ENCODE measurements at places on chromosomes 7 and 10.
A peak's percentile ranks its signal among the peaks of the same experiment; 100 is the strongest.

GRCh38 chr10:78745441-78745840, 323.3 kb upstream of the ZMIZ1 start:
- DNase-seq = no peak

DNA sequence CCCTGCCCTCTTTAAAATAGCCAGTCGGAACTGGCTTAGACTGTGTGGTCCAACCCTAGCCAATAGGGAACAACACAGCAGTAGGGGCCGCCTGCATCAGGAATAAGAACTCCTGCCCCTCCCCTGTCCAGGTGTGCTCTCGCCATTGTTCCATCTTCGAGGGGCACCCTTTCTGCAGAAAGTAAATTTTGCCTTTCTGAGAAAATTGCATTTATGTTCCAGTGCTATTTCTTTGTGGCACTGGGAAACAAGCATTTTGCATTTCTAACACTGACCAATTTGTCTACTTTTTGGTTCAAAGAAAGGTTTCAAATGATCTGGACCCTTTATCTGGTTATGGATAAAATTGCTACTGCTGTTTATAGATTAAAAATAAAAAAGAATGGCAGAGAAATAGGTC, 90.2 kb upstream of the AGBL3 start:
- no peak for DNase-seq

DNA sequence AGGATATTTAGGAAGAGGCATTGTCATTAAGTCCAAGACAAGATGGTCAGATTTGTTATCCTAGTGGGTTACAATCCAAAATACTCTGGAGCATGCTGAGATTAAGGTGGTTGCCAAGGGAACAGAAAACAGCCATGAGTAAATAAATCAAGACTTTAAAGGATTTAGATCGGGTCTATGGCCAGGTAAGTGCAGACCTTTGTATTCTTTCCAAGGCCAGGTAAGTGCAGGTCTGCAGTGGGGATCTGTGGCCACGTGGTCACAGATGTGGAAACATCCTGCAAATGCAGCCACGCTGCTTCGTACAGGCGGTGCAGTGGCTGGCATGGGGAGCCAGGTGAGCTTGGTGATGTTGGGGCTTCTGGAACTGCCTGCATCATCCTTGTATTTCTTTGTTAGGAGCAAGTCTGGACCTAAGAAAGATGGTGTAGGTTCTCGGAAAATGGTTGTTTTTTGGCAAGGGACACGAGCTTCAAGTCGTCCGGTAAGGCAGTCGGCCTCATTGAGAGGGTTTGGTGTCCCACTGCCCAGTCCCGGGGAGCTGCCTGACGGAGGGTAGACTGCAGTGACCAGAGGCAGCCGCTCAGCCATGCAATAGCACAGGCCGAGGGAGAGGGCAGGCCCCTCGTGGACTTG, 21.8 kb downstream of the ZNF775 start:
- DNase-seq = no peak

DNA sequence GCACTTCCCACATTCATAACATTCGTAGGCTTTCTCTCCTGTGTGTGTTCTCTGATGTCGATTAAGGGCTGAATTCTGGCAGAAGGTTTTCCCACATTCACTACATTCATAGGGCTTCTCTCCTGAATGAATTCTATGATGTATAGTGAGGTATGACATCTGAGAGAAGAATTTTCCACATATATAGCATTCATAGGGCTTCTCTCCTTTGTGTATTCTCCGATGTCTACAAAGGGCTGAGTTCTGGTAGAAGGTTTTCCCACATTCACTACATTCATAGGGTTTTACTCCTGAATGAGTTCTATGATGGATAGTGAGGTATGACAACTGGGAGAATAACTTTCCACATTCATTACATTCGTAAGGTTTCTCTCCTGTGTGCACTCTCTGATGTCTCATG, 15.6 kb downstream of the ZNF12 start:
- DNase-seq = no peak

- DNase-seq = no peak
Observed at GRCh38 chr10:132487241-132488135, 50.1 kb upstream of the INPP5A start.

DNA sequence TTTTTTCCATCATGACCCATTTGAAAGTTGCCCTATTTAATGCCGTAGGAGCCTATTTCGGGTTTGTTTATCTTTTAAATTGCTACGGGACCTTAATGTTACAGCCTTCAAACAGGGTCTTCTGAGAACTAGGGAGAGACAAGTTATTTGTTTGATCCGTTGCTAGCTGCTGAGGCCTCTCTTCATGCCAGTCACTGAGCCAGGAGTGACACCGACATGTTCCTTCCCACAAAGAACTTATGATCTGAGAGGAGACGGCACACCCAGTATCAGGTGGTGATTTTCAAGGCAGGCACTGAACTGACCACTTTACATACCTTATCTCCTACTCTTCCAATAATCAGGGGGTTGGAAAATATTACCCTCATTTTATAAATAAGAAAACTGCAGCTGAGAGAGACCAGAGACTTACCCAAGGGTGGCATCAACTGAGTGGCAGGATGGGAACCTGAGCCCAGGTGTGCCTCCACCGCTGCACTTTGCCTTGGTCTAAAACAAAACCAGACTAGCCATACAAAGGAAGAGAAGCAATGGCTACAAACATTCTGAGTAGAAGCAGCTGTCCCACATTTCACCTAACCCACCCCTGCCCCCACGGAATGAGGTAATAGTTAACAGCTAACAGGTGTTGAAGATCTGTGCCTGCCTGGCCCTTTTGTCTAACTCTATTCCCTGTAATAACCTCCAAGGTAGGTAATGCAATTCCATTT, 40.5 kb downstream of the PPP1R3C start:
- no peak for DNase-seq

- no peak for DNase-seq
Observed at GRCh38 chr7:130273933-130274255, 7.2 kb downstream of the CPA2 start.

DNA sequence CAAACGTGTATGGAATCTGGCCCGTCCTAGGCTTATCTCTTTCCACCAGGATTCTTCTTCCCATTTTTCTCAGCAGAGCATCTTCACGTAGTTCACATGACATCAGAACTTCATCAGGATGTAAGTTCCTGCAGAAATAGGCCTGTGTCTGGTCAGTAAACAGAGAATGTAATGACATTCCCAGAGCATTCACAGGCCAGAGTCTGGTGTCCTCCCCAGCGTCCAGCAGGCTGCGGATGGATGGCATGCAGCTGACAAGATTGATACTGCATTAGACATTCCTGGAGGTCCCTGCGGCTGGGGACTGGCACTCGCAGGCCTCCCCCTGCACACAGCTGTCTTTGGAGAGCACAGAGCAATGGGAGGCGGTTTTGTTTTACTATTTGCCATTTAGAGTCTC, 28.7 kb downstream of the MGMT start:
- no peak for DNase-seq

GRCh38 chr10:85413570-85413969, 953.0 kb downstream of the GRID1 start:
- DNase-seq = no peak

DNA sequence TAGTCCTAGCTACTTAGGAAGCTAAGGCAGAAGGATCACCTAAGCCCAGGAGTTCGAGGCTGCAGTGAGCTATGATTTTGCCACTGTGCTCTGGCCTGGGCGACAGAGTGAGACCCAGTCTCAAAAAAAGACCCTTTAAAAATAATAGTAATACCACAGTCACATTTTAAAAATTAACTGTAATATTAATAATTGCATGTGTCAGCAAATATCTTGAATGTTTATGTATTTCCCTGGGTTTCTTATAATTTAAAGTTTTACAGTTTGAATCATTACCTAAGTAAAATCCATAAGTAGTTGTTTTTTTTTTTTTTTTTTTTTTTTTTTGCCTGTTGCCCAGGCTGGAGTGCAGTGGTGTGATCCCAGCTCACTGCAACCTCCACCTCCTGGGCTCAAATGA, 69.2 kb downstream of the LYZL2 start:
- no peak for DNase-seq

DNA sequence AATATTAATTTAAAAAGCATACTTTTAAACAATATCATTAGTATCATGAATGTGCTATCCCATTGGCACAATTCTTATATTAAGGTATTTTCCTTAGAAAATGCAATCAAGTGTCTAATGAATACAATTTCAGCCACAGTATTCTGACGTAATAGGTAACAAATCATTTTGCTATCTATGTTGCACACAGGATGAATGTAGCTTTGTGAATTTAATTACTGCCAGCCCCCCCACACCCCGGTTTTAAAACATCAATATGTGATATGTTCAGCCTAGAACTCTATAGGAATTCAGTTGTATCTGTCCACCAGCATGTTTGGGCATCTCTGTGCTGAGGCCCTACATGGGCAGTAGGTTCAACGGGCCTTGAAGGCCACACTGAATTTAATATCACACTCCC, 274.6 kb downstream of the PLXDC2 start:
- DNase-seq = no peak

GRCh38 chr7:91656541-91657482, 223.7 kb downstream of the MTERF1 start:
- DNase-seq = no peak

GRCh38 chr10:122326385-122326784, 48.1 kb upstream of the PLEKHA1 start:
- DNase-seq = no peak

GRCh38 chr10:50421026-50421719, 169.9 kb upstream of the ASAH2 start:
- no peak for DNase-seq

DNA sequence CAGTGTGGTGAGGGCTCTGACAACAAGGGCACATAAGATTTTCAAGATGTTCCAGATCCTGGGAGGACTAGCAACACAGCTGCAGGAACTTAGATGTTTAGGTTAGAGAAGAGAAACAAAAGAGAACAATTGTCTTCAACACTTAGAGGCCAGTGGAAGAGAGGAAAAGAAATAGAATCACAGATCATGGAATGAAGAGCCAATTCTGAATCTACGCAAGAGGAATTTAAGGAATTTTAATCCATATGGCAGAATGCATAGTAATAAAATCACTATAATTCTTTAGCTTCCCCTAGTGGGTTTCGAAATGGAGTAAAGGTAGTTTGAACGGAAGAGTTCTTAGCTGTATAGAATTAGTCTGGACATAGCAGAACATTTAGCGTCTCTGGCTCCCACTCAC, 114.6 kb upstream of the LRRTM3 start:
- no peak for DNase-seq

- no peak for DNase-seq
Observed at GRCh38 chr10:33145451-33146188, 187.6 kb upstream of the ITGB1 start.

GRCh38 chr10:113961182-113962031, 82.3 kb upstream of the ADRB1 start:
- peak; percentile 49 for DNase-seq

DNA sequence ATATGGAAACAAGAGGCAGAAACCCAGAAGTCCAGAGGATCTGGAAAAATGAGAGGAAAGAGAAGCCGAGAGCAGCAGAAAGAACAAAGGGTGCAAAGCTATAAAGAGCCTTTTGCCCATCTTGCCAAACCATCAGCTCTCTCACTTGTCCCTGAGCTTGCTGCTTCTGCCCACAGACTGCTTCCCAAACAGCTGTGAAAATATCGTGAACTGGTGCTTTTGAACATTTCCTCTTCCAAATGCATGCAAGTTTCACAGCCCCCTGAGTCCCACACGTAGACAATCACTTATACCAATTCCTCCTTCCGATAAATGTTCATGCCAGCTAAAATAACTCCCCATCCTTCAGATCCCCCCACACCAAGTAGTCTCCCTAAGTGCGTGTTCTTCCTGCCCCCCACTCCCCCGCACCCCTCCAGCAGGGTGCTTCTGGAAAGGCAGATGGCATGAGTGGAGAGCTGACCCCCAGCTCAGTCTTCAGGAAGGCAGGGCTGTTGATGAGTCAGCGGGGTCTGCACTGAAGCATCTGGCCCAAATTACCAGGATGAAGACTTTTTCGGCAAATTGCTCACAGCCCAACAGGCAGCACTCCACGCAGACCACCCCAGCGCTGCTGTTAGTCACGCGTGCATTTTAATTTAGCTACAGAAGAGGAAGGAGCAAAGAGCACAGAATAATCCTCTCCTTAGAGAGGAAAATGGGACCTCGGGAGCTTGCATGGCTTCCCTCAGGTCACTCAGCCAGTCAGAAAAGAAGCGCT, 76.1 kb upstream of the KCNMA1 start:
- no peak for DNase-seq

- DNase-seq = no peak
Observed at GRCh38 chr10:84521013-84521412, 192.6 kb downstream of the CCSER2 start.

GRCh38 chr10:74728225-74728624, 98.2 kb upstream of the KAT6B start:
- no peak for DNase-seq

- no peak for DNase-seq
Observed at GRCh38 chr10:121788717-121789116, 139.1 kb downstream of the ATE1 start.

DNA sequence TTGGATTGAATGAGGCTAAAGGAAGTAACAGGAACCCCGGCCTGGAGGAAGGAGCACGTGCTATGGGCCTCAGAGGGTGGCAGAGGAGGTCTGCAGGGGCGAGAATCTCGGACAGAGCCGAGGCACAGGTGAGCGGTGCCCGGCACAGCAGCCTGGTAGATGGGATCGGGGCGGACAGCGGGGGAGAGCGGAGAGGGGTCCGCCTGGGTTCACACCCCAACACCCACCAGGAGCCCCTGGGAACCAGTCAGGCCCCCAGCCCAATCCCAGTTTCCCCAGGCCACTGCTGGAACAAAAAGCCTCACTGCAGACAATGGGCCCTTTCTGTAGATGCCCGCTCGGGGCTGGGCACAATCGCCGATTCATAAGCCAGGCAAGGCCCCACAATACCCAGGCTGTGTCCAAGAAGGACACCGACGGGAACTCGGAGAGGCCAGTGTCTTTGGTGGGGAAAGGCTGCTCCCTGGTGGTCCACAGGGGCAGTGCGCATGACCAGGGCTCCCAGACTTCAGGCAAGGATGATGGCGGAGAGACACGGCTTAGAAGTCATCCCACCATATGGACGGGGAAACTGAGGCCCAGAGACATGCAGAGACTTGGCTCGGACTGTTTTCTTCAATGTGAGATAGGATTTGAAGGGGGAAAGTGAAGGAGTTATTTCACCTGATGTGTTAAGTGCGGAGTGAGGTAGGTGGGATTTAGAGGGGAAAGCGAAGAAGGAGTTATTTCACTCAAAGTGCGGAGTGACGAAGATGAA, 106.9 kb upstream of the GPR26 start:
- peak; percentile 78 for DNase-seq

- no peak for DNase-seq
Observed at GRCh38 chr7:14115701-14116100, 126.2 kb upstream of the ETV1 start.

- DNase-seq = no peak
Observed at GRCh38 chr7:27774717-27775328, 34.9 kb downstream of the TAX1BP1 start.
